Hematopoietic multipotent progenitor cell treated with erythropoietin and hydrocortisone succinate and interleukin-3 and kit ligand, for 15 days (in vitro differentiated cells): ENCODE measurements at places on chromosomes 16 and 17.

- no peak for DNase-seq
These were observed 202.2 kb downstream of the ENGASE start for GRCh38 chr17:79276821-79277220.

GRCh38 chr17:72255481-72255880 is 134.7 kb downstream of the SOX9 start:
- DNase-seq: no peak

DNA sequence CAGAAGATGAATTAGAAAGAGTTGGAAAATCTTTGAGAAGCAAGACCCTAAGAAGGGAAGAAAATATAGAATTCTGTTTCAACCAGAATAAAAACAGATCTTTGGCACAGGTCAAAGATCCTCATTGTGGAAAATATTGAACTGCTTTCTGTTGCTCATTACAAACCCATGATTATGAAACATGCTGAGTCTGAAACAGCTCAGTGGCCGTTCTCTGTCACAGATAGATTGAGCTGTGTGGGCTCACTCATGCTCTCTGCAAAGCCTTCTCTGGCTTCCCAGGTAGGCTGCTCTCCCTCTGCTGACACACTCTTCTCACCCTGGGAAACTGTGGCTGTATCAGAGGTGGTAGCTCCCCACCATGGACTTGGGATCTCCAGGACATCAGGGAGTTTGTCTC is 3.4 kb upstream of the KRT38 start:
- DNase-seq: no peak

GRCh38 chr17:79657036-79657435 is 46.2 kb upstream of the RBFOX3 start:
- no peak for DNase-seq

GRCh38 chr16:3576211-3576610 is 992 bp downstream of the NLRC3 start:
- no peak for DNase-seq

DNA sequence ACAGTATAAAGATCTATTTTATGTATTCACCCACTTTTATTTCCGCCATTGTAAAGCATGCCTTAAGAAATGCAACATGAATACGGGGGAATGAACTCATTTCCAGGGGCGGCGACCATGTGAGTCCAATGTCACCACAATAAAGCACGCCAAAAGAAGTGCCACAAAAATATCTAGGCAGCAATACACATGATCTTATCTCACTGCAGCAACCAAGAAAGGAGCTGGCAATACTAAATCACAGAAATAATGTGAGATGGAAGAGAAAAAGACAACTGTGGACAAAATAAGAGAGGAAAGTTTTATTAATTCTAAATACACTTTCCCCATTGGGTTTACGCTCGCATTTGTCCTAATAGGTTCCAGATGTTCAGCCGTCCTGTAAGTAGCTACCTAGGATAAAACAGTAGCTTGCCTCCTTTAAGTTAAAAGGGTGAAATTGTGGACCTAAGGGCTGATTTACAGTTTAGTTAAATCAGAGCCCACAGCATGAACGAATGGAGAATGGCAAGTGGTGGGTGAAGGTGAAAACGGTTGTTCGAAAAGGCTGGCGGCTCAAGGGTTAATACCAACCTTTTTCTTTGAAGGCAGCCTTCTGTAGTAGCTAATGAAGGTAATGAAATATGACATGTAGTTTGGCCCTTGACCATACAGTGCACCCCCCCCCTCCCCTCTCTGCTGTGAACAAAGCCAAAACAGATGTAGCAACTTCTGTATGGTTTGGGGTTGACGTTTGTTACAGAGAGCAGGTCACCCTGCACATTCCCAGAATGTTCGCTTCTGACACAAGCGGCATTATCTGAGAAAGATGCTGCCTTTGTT is 504.2 kb upstream of the PSMD7 start:
- DNase-seq: no peak

DNA sequence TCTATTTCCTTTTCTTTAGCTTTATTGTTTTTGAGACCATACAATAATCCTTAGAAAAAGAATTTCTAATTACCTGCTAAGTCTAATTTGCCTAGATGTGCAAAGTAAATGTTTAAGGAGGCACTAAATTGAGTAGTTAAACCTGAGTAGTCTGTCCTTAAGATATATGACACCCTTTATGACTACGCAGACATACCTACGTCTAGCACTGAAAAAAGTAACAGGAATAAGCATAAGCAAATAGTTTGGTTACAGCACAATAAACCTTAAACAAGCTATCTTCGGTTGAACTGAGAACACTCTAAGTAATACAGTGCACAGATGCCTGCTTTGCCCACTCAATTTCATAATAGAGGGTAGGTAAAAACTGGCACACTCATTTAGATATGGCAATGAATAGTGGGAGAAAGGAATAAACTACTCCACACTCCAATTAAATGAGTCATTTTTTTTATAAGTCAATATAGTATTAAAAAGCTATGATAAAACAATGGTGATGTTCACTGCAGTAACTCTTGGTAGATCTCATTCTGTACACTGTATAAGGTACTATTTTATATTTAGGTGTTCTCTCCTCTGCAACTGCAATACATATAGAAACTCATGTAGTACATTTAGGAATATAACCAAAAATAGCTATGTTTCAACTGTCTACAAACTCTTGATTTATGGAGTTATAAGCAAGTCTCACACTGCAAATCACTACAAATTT is 19.7 kb upstream of the INTS2 start:
- no peak for DNase-seq

DNA sequence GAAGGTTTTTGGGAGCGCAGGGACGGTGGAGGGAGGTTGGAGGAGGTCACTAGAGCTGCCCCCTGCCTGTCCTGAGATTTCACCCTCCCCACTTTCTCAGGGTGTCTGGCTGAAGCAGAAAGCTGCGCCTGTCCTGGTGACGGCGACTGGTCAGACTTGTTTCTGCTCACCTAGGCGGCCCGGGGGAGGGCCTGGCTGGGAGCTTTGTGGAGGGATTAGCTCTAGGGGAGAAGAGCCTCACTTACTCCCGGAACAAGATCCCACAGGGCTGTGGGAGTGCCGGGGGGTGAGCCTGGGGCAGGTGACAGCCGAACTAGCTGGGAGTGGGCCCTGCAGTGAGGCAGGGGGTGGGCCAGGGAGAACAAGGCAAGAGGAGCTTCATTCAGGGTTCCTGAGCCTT is 11.5 kb downstream of the NHERF1 start:
- DNase-seq: no peak

DNA sequence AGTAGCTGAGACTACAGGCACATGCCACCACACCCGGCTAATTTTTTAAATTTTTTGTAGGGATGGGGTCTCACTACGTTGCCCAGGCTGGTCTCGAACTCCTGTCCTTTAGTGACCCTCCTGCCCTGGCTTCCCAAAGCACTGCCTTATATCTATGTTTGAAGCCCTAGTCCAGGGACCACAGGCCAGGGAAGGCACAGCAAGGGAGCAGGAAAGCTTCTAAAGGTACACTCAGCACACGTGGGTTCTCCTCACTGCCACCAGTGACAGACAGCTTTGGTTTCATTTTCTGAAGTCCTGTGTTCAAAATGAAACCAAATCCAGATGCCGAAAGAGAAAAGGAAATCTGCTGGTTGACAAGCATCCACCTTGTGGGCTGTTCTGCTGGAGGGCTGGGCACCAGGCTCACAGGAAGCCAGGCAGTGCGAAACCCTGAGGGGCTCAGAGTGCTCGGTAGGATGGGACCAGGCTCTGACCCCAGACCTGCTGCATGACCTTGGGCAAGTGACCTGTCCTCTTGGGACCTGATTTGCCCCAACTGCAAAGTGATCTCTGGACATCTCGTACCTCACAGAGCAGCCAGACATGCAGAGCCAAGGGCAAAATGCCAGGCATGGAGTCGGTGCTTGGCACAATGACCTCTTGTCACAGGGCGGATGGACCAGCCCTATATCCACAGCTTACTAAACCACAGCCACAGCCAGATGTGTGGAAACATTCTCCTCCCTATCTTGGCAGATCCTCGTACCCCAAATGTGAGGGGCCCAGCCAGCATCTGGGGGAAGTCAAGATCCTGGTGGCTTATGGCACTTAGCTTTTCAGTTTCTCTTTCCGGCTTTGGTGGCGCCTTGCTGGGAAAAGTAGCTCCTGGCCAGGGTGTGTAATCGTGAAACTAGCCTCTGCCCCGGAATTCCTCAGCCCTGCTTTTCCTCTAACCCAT is 2.8 kb upstream of the SOCS1 start:
- no peak for DNase-seq

GRCh38 chr16:72098936-72099335 is 5.3 kb downstream of the DHX38 start:
- DNase-seq: no peak
